ENCODE measurements at places on chromosomes 11 and 22.

DNA sequence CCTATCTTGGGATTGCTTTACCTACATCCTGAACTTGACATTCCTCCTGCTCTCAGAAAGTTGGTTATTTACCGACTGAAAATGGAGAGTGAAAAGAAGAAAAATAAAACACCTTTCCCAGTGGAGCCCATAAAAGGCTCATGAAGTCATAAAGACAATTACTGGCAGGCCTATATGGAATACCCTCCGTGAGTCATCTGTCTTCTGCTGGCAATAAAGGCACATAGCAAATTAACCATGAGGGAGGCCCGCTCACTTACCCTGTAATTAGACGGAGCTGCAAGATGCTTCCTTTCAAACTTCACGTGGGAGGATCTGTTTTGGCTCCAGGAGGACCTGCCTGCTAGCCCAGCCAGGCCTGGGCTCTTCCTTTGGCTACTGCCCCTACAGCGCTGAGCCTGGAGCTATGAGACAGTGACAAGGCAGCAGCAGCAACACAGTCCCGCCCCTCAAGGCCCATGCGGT lies 540.4 kb downstream of the BUD13 start:
- DNase-seq, result no peak

GRCh38 chr22:45496451-45496941 lies 6.2 kb upstream of the FBLN1 start:
- no peak for DNase-seq

GRCh38 chr22:34760276-34761008 lies 305.5 kb upstream of the ISX start:
- DNase-seq, result no peak

DNA sequence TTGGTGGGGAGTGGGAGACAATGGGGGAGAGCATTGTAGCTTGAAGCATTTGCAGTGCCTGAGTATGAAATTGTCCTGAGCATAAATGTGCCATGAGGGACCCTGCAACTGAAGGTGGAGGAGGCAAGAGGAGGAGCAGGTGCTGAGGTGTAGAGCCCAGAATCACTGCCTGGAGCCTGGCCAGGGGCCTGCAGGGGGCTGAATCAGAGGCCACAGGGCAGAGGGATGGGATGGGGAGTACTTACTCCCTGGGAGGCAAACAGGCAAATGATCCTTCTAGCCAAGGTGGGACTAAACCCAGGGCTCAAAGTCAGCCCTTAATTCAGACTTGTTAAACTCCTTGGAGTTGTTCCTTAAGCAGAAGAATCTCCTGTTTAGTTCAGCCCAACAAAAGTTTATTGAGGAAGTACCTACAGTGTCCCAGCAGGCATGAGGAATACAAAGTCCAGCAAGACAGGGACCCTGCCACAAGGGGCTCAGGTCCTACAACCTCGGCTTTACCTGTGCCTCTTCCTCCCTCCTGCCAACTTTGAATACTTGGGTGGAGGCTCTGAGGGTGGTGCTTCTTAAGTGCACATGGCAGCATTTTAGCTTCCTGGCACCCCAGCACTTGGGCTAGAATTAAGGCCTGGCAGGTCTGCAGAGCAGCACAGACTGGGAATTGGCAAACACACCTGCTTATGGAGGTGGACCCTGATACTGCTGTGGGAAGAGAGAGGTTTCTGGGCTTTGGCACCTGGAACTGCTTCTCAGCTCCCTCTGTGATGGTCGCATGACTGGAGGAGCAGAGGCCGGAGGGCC lies 20.0 kb downstream of the MICAL2 start:
- no peak for DNase-seq

- DNase-seq, result no peak
Observed at GRCh38 chr11:84648471-84648870, 978.7 kb downstream of the DLG2 start.

- no peak for DNase-seq
Observed at GRCh38 chr11:85886089-85887056, 31.2 kb downstream of the CCDC83 start.

DNA sequence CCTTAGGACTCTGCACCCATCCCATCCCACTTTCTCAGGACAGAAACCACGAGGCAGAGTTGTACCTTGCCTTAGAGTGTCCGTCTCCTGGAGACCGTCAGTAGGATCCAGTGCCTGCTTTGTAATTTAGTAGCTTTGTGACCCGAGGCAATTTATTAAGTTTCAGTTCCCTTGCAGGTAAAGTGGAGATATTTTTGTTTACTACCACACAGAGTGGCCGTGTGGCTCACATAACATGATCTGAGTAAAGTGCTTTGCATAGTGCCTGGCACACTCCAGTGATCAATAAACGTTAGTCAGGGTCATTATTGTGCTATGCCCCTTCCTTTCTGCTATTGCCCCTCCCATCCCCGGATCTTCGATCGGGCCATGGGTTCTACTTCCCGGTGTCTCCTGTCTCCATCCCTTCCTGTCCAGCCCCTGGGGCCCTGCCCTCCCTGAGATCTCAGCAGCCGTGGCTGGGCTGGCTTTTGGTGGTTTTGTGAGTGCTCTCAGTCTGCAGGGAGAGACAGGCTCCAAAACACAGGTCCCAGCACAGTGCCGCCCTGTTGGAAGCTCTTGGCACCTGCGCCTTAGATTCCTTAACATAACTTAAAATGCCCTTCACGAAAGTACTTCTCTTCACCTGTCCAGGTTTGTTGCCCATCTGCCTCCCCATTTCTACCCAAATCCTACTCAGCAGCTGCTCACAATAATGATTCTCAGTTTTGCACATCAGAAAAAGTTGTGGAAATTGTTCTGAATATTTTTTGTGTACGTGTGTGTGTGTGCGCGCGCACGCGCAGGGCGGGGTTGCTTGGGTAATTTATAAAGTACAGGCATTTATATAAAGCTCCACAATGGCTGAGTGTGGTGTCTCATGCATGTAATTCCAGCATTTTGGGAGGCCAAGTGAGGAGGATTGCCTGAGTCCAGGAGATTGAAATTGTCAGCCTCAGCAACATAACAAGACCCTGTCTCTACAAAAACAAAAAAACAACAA lies 753.7 kb downstream of the NTM start:
- DNase-seq, result peak; percentile 25

DNA sequence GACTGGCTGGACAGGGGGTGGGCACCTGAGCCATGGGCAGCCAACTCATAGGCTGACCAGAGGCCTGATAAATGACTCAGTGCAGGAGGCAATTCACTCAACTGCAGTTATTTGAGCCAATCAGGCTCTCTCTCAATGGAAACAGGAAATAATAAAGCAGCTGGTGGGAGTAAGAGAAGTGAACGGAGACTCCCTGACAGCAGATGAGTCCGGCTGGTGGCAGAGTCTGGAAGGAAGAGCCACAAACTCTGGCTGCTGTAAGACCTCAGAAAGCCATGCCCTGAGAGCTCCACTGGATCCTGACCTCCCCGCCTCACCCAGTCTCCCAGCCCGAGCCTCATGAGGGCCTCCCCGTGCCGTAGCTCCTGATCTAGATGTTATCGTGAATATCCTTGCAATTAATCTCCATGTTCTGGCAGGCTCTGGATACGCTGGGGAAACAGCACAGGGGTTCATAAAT lies 69.8 kb downstream of the TRIM29 start:
- no peak for DNase-seq

- DNase-seq, result no peak
Observed at GRCh38 chr22:29224859-29225410, 19.2 kb downstream of the EMID1 start.

GRCh38 chr11:68954836-68955606 lies 25.8 kb downstream of the MRGPRD start:
- DNase-seq, result no peak

- no peak for DNase-seq
Observed at GRCh38 chr11:74678591-74679512, 52.4 kb downstream of the CHRDL2 start.

GRCh38 chr11:128341280-128342248 lies 245.8 kb downstream of the ETS1 start:
- no peak for DNase-seq

DNA sequence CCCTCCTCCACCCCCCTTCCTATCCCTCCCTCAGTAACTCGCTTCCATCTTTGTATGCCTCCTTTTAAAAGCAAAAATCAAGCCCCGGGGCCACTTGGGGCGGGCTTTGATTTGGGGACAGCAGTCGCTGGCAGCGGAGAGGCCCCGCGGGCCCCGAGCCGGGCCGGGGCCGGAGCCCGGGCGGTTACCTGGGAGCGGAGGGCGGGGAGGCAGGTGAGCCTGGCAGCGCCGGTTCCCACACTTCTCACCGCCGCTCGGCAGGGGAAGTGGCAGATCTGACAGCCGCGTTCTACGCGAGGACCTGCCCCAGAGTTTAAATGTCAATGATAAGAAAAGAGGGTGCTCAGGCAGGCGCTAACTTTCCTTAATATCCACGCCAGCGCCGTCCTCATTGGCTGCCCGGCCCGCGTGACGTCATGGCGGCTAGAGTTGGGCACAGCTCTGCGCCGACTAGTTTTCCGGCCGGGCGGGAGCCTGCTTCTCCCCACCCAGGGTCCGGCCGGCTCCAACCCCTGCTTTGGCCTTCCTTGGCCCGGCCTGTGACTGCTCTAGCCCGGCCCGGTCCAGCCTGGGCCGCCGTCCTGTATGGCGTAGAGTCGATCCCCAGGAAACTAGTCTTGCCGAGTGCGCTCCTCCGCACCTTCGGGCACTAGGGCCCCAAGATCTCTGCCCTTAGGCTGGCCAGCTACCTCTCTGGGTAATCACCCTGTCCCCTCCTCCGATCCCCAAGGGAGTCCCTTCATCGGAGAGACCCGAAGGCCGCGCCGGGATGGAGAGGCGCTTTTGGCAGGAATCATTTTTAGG lies 6.7 kb upstream of the PAX6 start:
- no peak for DNase-seq

- DNase-seq, result peak; percentile 41
Observed at GRCh38 chr22:41909310-41910049, 5.4 kb downstream of the SHISA8 start.

GRCh38 chr22:30941363-30941740 lies 27.2 kb downstream of the MORC2 start:
- no peak for DNase-seq

- DNase-seq, result no peak
Observed at GRCh38 chr11:120399307-120399706, 63.1 kb downstream of the ARHGEF12 start.

- DNase-seq, result no peak
Observed at GRCh38 chr11:133694701-133695100, 150.6 kb downstream of the SPATA19 start.

GRCh38 chr11:61954851-61955421 lies 4.8 kb downstream of the BEST1 start:
- DNase-seq, result no peak

- no peak for DNase-seq
Observed at GRCh38 chr11:70119502-70119901, 41.4 kb downstream of the ANO1 start.

GRCh38 chr11:11218629-11218986 lies 134.4 kb downstream of the CSNK2A3 start:
- DNase-seq, result no peak

DNA sequence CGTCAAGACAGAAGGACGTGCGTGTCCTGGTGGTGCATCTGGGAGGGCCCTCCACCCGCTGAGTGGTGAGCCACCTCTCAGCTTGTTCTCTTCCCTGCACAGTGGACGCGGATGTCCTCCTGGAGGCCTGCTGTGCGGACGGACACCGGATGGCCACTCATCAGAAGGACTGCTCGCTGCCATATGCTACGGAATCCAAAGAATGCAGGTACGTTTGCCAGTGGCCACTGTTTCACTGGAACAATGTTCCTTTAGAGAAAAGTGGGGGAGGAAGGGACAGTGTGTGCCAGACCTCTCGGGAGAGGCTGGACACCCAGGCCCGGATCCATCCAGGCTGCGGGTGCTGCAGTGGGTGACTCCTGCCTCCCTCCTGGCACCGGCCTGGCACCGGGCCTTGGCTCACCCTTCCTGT lies 15.9 kb downstream of the FBLN1 start:
- DNase-seq, result no peak

DNA sequence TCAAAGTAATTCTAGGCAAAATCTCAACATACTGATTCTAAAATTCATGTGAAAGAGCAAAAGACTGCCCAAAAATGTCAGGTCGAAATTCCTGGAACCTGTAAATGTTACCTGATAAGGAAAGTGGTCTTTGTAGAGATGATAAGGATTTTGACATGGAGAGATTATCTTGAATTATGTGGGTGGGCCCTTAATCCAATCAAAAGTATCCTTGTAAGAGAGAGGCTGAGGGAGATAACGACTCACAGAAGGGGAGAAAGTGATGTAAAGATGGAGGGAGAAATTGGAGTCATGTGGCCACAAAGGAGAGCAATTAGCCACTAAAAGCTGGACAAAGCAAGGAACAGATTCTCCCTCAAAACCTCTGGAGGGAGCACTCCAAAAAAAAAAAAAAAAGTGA lies 20.5 kb downstream of the RRM1 start:
- DNase-seq, result no peak

DNA sequence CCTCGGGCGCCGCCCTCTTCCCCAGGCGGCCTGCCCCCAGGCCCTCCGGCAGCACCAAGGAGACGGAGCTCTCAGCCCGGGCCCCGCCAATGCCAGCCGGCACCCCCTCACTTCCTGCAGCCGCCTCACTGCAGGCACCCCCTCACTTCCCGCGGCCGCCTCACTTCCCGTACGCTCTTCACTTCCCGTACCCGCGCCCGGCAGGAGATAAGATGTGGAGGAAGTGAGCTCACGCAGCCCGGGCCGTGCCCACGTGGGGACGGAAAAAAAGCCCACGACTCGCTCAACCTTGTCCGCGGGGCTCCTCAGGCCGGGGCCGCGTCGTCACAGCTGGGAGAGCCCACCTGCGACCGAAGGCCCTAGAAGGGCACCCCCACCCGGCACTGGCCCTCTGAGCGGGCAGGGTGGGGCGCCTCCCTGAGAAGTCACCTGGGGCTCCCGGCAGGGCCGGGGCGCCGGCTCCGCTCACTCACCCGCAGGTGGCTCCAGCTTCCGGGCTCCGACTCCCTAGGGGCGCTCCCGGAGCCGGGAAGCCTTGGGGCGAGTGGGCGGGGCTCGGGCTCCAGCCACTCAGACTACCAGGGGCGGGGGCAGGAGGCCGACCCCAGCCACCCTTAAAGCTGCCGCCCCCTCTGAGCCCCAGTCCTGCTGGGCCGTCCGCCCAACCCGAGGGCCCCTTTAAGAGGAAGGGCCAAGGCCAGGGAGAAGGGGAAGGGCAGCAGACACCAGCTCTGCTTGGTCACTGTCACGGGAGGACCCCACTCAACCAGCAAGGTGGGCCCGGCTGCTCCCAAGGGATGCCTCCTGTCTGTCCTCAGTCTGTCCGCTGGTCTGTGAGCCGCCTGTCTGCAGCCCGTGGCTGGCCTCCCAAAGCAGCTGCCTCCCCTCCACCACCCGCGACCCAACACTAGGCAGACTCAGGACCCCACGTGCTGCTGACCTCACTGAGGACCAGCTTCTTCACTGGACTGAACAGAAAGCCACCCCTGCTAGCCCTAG lies 31.4 kb downstream of the PISD start:
- DNase-seq, result peak; percentile 89

Measured in GM06990 (cell line).